Activated T-helper 2 cell treated with anti-CD3 and anti-CD28 coated beads, Interferon-gamma antibody, Interleukin-2, Interleukin-4, amounts not matched to agents 10 μg/mL and 5 μg/mL and 100 μg/mL, durations not matched to agents 14 hours and 24 hours and 36 hours (primary cell): ENCODE measurements at places on chromosomes 6 and 20. TPM values are rescaled to one million over a fixed set of nuclear protein-coding genes. Genes with fewer than 3 reads are reported as not detected.

DNA sequence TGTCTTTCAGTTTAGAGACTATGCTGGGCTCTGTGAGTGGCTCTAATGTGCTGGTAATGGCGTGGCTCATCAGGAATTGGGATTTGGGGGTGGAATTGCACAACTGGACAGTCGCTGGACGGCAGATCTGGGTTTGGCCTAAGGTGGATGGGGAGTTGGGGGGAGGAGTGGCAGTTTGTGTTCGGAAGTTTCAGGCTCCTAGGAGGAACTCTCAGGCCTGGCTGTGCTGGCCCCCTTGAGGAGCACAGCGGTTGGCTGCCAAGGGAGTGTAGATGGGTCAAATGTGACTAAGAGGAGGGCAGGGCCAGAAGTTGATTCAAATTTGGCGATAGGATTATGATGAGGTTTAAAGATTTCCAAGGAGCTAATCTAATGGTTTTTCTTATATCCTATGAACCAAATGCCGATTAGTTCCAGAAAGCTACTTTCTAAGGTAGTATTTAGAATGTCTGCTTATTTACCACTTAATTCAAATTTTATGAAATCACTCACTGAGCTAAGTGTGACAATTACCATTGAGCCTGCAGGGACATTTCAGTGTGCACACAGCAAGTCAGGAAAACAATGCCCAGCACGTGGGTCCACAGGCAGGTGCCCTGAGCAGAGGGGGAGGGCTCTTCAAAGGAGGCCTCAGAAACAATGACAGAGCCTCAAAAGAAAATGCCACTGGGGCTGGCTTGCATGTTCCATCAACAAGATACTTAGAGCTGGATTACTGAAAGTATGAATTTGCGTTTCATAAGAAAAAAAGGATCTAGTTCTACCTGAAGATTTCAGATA, 111.0 kb downstream of the GJA10 start:
- peaks cover 27% of the 10 kb centered on the region for H3K36me3 ChIP-seq
- H3K4me1 ChIP-seq: peaks cover 23% of the 10 kb centered on the region
- peak overlapping the region; percentile 8 for H3K27ac ChIP-seq
- no peak for DNase-seq
- H3K27me3 ChIP-seq: no peaks in the 10 kb centered on the region

DNA sequence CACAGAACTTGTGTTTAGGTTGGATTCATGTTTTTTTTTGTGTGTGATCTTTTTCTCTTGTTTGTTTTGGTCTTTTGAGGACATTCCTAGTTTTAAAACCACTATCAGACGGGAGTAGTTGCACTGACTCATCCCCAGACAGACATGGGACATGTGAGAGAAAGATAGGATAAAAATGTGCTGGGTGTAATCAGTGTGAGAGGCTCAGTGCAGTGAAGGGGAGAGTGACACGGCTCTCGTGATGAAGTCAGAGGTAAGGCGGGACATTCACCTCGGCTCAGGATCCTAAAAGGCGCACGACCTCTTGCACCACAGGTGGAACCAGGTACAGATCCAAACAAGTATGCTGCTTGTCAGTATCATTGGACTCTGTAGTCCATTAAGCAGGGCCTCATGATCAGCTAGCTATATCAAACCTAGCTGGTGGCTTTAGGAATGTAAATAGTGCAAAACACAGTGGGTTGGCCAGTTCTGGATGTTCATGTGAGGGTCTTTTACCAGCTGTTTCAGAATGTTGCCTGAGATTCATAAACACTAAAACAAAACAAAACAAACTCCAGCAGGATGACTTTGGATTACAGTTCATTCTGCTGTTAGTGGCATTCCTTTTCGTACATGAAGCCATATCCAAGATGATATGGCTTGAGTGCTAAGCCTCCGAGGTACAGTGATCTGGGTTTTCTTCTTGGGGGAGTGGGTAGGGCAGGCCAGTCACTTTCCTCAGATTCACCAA, 18.0 kb downstream of the FOXO3 start:
- H3K4me3 ChIP-seq: no peak overlapping the region
- no peak overlapping the region for H3K27ac ChIP-seq
- peaks cover 4% of the 10 kb centered on the region for H3K36me3 ChIP-seq
- H3K27me3 ChIP-seq: peaks cover 6% of the 10 kb centered on the region
- peaks cover 23% of the 10 kb centered on the region for H3K4me1 ChIP-seq

DNA sequence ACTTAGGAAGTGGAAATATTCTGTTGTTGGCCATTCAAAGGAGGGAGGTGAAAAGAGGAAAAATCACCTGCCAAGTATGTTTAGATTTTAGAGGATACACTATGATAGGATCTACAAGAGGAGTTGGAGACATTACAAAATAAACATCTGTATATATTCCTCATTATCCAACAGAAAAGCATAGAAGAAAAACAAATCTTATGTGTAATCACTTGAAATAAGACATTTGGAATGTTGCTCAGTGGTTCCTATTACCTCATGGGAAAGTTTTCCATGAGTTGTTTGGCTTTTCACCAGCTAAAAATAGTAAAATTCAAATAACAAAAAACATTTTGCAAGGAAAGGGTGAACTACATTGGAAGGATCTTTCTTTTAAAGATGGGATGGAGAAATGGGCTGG, 76.7 kb upstream of the CARMIL1 start:
- DNase-seq: no peak
- H3K27me3 ChIP-seq: peaks cover 12% of the 10 kb centered on the region
- no peak overlapping the region for H3K4me3 ChIP-seq
- no peak overlapping the region for H3K27ac ChIP-seq

The RPP40 gene
- total RNA-seq: 11.7 and 12.2 TPM in 2 replicates
